Hematopoietic multipotent progenitor cell (in vitro differentiated cells): ENCODE measurements at places on chromosomes 13 and 19.
A peak's percentile ranks its signal among the peaks of the same experiment; 100 is the strongest.

- DNase-seq, result peak; percentile 9
These were observed 14.9 kb downstream of the LAIR2 start for GRCh38 chr19:54517483-54517882.

DNA sequence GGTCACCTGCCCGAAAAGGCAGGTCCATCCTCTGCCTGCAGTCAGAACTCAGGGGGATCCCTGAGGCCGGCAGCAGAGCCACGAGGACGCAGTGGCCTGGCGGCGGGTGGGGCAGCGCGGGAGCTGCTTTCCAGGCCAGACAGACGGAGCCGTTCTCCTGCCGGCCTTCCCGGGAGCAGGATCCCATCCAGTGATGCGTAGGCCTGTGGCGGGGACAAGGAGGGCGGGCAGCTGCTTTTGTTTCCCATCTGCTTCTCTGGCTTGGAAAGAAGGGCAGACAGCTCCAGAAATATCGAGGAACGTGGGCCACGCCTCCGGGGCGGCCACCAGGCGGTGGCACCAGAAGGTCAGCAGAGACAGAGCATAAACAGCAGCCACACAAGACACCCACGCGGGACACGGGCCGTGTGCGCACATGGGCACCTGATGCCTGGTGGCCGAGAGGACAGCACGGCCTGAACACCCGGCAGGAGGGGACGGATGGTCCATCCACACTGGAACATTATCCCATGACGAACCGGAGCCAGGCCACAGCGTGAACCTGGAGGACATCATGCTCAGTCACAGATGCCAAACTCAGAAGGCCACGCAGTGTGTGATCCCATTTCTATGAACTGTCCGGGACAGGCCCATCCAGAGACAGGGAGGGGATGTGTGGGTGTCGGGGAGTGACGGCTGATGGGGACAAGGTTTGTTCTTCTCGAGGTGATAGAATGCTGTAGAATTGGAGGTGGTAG is 13.9 kb upstream of the MKNK2 start:
- no peak for DNase-seq

DNA sequence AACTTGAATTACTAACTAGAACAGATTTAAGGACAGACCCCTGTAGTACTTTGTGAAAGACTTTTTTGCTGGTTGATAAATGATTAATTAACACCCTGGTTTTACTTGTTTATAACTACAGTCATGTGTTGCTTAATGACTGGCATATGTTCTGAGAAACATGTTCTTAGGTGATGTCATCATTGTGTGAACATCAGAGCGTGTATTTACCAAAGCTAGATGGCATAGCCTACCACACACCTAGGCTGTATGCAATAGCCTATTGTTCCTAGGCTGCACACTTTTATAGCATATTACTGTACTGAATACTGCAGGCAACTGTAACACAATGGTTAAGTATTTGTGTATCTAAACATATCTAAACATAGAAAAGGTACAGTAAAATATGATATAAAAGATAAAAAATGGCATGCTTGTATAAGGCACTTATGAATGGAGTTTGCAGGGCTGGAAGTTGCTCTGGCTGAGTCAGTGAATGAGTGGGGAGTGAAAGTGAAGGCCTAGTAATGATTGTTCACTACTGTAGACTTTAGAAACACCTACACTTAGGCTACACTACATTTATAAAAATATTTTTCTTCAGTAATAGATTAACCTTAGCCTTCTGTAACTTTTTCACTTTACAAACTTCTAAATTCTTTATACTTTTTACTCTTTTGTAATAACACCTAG is 260.3 kb downstream of the KCNRG start:
- no peak for DNase-seq

DNA sequence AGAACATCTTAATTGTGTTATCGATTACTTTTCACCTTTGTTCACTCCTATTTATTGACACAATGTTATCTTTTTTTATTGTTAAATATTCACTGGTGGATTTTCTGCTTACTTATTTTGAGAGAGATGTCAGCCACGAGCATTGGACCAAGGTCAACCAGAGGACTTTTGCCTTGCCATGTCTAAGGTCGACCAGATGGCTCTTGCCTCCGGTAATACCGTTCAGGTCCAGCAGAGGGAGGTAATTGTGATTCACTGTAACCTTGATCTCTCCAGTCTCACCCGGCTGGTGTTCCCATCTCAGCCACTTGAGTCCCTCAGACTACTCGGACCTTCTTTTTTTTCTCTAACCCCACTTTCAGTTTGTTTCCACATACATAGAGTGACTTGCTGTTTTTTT is 1438.1 kb downstream of the UQCRFS1 start:
- peak; percentile 39 for DNase-seq

GRCh38 chr13:30739761-30740642 is 4.7 kb downstream of the ALOX5AP start:
- DNase-seq, result peak; percentile 65

GRCh38 chr13:30607908-30608307 is 9.8 kb upstream of the USPL1 start:
- DNase-seq, result no peak

- DNase-seq, result no peak
These were observed 5.3 kb upstream of the KLK12 start for GRCh38 chr19:51040151-51040550.

DNA sequence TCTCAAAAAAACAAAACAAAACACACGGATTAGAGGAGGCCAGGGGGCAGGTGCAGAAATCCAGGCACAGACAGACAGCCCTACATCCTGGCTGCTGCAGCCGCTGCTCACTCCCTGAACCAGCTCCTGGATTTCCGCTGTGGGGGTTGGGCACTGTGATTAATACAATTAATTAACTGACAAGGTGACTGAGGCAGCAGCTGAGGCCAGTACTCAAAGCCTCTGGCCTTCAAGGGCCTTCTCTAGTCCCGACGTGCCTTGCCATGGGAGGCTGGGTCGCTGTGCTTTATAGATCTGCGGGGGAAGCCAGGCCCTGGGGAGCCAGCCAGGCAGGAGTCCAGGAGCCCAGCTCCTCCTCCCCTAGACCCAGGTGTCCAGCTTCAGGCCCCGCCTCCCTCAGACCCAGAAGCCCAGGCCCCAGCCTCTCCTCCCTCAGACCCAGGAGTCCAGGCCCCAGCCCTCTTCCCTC is 4.6 kb downstream of the NECTIN2 start:
- DNase-seq, result no peak
